ENCODE measurements at places on chromosomes 11 and 22.

DNA sequence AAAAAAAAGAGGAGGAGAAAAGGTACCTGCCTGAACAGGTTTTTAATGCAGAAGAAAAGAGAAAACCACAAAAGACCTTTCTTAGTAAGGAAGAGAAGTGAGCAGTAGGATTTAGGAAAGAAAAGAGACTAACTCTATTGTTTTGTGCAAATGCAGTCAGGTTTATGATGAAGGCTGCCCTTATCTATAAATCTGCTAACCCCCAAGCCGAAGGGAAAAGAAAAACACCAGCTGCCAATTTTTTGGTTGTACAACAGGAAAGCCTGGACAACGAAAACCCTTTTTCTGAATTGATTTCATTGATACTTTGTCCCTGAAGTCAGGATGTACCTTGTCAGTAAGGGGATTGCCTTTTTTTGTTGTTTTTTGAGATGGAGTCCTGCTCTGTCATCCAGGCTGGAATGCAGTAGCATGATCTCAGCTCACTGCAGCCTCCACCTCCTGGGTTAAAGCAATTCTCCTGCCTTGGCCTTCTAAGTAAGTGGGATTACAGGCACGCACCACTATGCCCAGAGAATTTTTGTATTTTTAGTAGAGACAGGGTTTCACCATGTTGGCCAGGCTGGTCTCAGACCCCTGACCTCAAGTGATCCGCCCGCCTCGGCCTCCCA is 21.2 kb downstream of the POLD4 start:
- no peak for DNase-seq

GRCh38 chr11:50030193-50030592 is 2.5 kb upstream of the OR4C45 start:
- no peak for DNase-seq

DNA sequence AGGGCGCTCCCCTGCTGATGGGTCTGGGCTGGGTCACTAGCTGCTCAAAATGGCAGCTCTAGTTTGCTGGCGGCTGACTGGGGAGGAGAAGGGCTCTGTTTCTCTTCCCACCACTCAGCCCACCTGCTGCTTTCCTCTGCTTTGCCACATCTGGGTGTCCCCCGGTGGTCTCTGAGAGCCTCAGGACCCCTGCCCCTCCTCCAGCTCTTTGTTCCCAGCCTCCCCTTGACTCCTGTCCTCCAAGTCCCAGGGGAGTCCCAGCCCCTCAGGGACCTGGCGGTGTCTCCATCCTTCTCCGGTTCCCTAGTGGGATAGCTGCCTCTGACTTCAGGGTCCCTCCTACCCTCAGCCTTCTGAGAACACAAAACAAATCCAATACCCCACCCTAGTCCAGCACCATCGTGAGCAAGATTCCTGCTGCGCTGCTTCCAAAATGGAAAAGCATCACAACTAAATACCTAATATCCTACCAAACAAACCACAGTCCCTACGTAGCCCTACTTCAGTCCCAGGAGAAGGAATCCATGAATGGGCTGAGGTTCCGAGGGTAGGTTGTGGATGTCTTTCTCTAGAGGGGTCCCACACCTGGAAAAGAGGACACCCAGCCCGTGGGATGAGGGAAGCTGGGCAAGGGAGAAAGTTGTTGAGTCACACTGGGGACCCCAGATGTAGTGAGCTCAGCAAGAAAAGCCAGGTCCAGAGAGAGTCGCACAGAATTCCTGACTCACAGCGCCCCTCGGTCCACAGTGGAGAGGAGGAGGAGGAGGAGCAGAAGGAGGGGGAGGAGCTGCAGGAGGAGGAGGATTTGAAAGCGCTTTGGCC is 45.0 kb upstream of the NNMT start:
- no peak for DNase-seq

- DNase-seq, result no peak
Measured at GRCh38 chr11:69520186-69520916, 38.9 kb downstream of the LINC01488 start.

GRCh38 chr22:42799461-42800405 is 57.3 kb downstream of the ARFGAP3 start:
- no peak for DNase-seq

GRCh38 chr11:61372659-61373420 is 10.7 kb downstream of the TMEM138 start:
- DNase-seq, result no peak

GRCh38 chr11:118552341-118552740 is 13.4 kb downstream of the IFT46 start:
- no peak for DNase-seq

DNA sequence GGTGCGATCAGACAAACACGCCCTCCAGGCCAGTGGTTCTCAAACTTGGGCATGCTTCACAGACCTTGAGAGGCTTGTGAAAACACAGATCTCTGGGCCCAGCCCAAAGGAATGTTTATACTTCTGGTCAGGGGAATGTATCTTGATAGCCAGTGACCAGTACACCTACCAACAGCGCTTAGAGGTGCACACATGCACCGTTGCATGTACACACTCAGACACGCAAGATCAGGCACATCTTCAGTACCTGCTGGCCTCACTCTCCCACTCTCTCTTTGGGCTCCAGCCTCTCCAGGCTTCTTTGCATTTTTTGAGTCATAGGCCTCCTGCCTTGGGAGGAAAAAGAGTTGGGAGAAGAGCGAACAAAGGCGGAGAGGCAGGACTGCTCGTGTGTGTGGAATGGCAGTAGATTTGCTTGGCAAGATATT is 11.7 kb upstream of the FXYD6 start:
- DNase-seq, result no peak

GRCh38 chr11:100612766-100613165 is 74.3 kb upstream of the ARHGAP42 start:
- DNase-seq, result no peak

DNA sequence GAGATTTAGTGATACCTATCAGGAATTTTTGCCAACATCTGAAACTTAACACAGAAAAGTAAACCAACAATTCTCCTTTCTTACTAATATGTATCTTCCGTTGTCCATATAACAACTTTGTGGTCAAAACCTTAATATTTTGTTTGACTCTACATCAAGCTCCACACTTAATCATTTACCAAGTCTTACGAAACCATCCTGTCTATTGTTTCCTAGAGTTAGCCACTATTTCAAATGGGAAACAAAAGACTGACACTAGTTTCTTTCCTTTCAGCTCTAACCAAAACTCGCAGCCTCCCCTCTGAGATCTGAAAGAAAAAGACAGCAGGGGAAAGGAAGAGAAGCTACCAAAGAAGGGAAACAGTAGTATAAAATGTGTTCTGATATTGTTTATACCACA is 26.5 kb upstream of the PRDM10 start:
- DNase-seq, result no peak
